ENCODE measurements at places on chromosomes 2 and 18. TPM values are rescaled to one million over a fixed set of nuclear protein-coding genes. Genes with fewer than 3 reads are reported as not detected.

DNA sequence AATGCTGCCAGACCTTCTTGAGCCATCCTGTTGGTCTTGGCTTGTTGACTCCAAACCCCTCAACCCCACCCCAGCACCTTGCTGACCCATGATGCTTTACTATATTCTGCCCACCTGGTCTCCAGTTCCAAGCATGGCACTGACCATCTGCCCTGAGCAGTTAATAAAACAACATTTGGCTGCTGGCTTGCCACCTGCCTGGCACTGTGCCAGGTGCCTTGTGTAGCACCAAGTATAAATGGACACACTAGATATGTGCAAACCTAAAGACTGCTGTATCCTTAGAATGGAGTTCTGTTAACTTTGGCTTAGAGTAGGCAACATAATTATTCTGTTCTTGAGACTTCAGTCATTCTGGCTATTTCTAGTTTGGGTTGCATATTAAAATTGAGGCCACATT, 91.4 kb downstream of the ACSL3 start:
- DNase-seq: peak; percentile 35

- no peak for DNase-seq
Observed at GRCh38 chr2:238652771-238653157, 195.1 kb upstream of the TWIST2 start.

Gene TMEM169
- total RNA-seq: 0.26 TPM

Gene REG1B
- 4,279 TPM for total RNA-seq

Gene CCDC141
- 13.7 TPM for total RNA-seq

GRCh38 chr2:16156411-16156810, 216.1 kb downstream of the MYCN start:
- DNase-seq: no peak

Gene CGREF1
- total RNA-seq: 3.0 TPM

GRCh38 chr2:196851088-196851487, 41.9 kb upstream of the C2orf66 start:
- DNase-seq: no peak

- no peak for DNase-seq
Observed at GRCh38 chr2:180646756-180647155, 333.6 kb upstream of the UBE2E3 start.

DNA sequence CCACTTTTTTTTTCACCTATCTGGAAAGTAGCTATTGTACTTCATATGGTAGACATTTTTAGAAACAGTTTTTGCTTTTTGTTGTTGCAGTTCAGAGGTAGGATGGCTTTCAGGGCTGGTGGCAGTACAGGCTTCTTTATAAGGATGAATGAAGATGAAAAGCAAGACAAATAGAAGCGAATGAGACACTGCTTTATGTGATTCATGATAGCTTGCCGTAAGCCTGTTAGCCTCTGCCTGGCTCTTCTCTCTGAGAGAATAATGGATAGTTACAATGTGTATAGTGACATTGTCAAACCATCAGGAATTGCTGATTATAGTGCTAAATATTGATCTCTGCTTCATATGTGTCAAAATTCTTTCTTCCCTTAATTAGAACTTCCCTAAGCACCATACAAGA, 173.7 kb downstream of the NR4A2 start:
- no peak for DNase-seq

Data from body of pancreas (tissue), 4 donors.